Stimulated activated CD4-positive, alpha-beta T cell treated with anti-CD3 and anti-CD28 coated beads, Interleukin-15, amount 100 ng/mL, for 1 hour (primary cell): ENCODE measurements at places on chromosomes 6 and 20.
A peak's percentile ranks its signal among the peaks of the same experiment; 100 is the strongest.

GRCh38 chr6:26020329-26021000, 57.9 kb downstream of the TRIM38 start:
- DNase-seq = peak; percentile 55

- DNase-seq = no peak
Observed at GRCh38 chr20:3074812-3075211, 3.4 kb downstream of the OXT start.

- DNase-seq = no peak
Observed at GRCh38 chr20:5848711-5849505, 98.7 kb downstream of the SHLD1 start.

GRCh38 chr6:144931172-144932035, 646.3 kb downstream of the UTRN start:
- DNase-seq = no peak

GRCh38 chr20:59698598-59698997, 94.3 kb downstream of the PHACTR3 start:
- no peak for DNase-seq

- no peak for DNase-seq
Observed at GRCh38 chr6:56399250-56399671, 151.9 kb upstream of the COL21A1 start.

GRCh38 chr20:54475334-54476168, at the start of gene DOK5:
TSS of gene DOK5 (plus strand) at chr20:54475593. CDS start at chr20:54475947, 354 bp downstream.
- no peak for DNase-seq

- no peak for DNase-seq
Observed at GRCh38 chr20:62405108-62405980, 1.7 kb downstream of the CABLES2 start.
